T-helper 17 cell (primary cell): ENCODE measurements at places on chromosomes 6 and 20.
A peak's percentile ranks its signal among the peaks of the same experiment; 100 is the strongest.

DNA sequence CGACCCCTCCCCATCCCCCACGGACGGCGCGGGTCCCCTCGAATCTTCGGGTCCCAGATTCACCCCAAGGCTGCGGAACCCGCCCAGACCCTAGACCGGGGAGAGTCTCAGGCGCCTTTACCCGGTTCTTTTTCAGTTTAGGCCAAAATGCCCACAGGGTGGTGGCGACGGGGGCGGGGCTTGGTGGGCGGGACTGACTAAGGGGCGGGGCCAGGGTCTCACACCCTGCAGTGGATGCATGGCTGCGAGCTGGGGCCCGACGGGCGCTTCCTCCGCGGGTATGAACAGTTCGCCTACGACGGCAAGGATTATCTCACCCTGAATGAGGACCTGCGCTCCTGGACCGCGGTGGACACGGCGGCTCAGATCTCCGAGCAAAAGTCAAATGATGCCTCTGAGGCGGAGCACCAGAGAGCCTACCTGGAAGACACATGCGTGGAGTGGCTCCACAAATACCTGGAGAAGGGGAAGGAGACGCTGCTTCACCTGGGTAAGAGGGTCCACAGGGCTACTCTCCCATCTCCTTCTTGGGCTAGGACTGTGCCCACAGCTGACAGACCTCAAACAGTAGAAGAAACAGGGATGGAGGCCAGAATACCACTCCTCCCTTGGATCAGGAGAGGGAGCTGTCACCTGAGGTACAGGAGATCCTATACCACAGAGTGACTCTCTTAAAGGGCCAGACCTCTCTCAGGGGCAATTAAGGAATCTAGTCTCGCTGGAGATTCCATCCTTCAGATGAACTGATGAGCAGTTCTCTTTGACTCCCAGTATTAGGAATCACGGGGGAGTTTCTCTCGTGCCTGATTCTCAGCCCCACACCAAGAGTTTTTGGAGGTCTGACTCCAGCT is 942 bp downstream of the HLA-E start:
- H3K36me3 ChIP-seq, result peaks cover 14% of the 10 kb centered on the region
- peak; percentile 74 for DNase-seq
- no peaks in the 10 kb centered on the region for H3K27me3 ChIP-seq
- peak overlapping the region; percentile 94 for H3K27ac ChIP-seq

DNA sequence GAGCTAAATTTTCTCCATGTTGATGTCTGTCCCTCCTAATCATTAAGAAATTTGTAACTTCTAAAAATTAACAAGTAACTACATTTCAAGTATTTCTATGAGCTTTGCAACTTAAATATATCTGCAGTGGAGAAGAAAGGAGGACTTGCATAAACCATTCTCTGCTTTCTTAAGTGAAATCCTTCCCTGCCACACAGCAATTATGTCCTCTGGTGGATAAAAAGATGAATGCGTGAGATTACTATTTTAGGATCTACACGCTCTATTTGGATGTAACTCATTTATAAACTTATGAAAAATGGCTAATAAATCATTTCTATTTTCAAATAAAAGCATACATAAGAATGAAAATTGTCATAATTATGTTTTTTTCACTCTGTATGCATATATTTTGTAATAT is 338.0 kb upstream of the PTCHD4 start:
- no peaks in the 10 kb centered on the region for H3K4me1 ChIP-seq
- no peaks in the 10 kb centered on the region for H3K36me3 ChIP-seq
- H3K27ac ChIP-seq, result no peak overlapping the region
- no peak overlapping the region for H3K4me3 ChIP-seq

DNA sequence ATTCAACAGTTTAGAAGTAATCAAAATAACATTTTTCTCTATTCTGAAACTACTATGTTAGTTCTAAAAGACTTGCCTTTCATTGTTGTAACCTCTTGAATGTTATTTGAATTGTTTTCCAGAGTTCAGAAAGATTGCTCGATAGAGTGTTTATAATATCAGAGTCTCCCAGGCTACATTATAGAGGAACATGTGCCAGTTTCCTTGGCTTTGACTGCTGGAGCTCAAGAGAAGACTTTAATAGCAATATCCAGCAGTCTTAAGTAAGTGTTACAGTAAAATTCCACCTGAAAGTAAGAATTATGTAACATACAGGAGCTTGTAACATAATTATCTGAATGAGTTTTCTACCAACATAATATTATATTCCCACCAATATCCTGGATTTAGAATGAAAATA is 991.8 kb upstream of the ADGRB3 start:
- no peak overlapping the region for H3K27ac ChIP-seq
- no peaks in the 10 kb centered on the region for H3K4me1 ChIP-seq
- H3K36me3 ChIP-seq, result no peaks in the 10 kb centered on the region
- H3K4me3 ChIP-seq, result no peak overlapping the region

DNA sequence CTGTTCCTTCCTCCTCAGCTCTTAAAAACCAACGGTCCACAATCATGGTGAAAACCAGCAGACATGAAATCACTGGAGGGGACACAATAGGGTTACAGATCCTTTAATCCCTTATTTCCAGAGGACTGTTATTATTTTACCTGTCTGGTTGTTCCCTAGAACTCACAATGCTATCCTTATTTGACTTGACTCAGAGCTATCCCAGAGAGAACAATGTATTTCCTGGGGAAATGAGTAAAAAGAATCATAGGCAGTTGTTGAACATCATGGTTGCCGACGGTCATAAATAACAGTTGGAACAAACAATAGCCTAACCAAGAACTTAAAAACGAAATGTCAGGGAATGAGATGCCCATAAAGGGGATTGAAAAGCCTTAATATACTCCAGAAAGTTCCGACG is 9.3 kb downstream of the OR2H1 start:
- H3K27me3 ChIP-seq, result peaks cover 52% of the 10 kb centered on the region
- no peak overlapping the region for H3K27ac ChIP-seq
- no peak for DNase-seq

DNA sequence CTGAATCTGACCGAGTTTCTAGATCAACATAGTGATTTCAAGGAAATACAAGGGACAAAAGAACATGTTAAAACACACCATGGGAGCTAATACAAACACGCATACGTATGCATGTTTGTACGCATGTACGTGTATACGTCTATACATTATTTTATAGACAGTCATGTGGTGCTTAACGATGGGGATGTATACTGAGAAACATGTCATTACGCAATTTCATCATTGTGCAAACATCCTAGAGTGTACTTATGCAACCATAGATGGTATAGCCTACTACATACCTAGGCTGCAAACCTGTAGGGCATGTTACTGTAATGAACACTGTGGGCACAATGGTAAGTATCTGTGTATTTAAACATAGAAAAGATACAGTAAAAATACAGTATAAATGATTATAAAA is 25.0 kb upstream of the NELFCD start:
- DNase-seq, result no peak
- H3K27me3 ChIP-seq, result peaks cover 9% of the 10 kb centered on the region
- no peaks in the 10 kb centered on the region for H3K4me1 ChIP-seq

DNA sequence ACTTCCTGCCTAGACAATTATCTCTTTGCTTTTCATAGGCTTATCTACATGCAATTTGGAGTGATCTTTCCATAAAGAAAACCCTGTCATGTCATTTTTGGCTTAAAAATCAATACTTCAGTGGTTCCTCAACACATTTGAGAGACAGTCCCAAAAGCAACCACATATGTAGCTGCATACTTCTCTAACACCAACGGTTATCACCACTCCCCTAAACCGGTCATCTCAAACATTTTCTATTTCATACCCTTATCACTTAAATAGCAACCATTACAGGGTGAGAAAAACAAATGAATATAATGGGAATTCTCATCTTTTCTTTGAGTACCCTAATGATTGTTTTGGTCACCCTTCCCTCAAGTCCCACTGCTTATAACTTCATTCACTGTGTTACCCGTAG is 5.1 kb downstream of the GLO1 start:
- no peaks in the 10 kb centered on the region for H3K27me3 ChIP-seq
- DNase-seq, result no peak
- H3K36me3 ChIP-seq, result no peaks in the 10 kb centered on the region
- H3K4me1 ChIP-seq, result peaks cover 26% of the 10 kb centered on the region
- H3K4me3 ChIP-seq, result no peak overlapping the region
- no peak overlapping the region for H3K27ac ChIP-seq

GRCh38 chr20:32539817-32540675 is 45.1 kb downstream of the NOL4L start:
- H3K4me1 ChIP-seq, result peaks cover 67% of the 10 kb centered on the region
- H3K4me3 ChIP-seq, result peak overlapping the region; percentile 93
- peak overlapping the region; percentile 99 for H3K27ac ChIP-seq
- DNase-seq, result peak; percentile 36

GRCh38 chr6:15365273-15365687 is 119.4 kb downstream of the JARID2 start:
- no peak overlapping the region for H3K27ac ChIP-seq
- peak overlapping the region; percentile 60 for H3K4me3 ChIP-seq
- no peaks in the 10 kb centered on the region for H3K27me3 ChIP-seq
- no peak for DNase-seq
- H3K36me3 ChIP-seq, result no peaks in the 10 kb centered on the region

- H3K27ac ChIP-seq, result no peak overlapping the region
- no peak for DNase-seq
- H3K27me3 ChIP-seq, result no peaks in the 10 kb centered on the region
- no peak overlapping the region for H3K4me3 ChIP-seq
Observed at GRCh38 chr20:7924692-7925091, 15.6 kb downstream of the HAO1 start.

DNA sequence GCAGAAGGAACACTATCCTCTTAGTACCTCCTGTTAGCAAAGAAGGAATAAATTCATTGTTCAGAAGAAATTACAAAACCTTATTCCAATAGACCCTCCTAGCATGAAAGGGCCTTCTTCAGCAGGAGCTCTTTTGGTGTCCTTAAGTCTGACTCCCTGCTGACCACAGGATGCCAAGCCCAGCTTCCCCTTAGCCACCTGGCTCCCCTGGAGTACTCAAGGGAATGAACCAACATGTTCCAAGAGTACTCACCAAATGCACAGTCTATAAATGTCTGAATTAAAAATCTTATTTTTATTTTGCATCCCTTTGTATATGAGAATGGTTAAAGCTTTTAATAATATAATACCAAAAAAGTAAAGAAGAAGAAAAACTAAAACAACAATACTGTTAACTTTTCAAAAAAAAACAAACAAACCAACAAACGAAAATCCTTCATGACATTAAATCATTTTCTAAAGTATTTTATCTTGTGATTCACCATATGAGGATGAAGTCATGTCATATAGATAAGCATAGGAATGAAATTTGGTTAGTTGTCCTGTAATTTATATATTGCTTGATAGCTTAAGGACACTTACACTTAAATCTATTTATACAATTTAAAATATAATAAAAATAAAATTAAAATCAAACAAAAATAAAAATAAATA is 1355.1 kb downstream of the HACE1 start:
- no peak overlapping the region for H3K27ac ChIP-seq
- H3K4me1 ChIP-seq, result no peaks in the 10 kb centered on the region
- H3K4me3 ChIP-seq, result no peak overlapping the region
- no peaks in the 10 kb centered on the region for H3K36me3 ChIP-seq
- no peaks in the 10 kb centered on the region for H3K27me3 ChIP-seq

- peaks cover 61% of the 10 kb centered on the region for H3K27me3 ChIP-seq
- H3K4me1 ChIP-seq, result peaks cover 14% of the 10 kb centered on the region
- H3K27ac ChIP-seq, result no peak overlapping the region
- H3K4me3 ChIP-seq, result no peak overlapping the region
- peaks cover 2% of the 10 kb centered on the region for H3K36me3 ChIP-seq
- DNase-seq, result no peak
Observed at GRCh38 chr6:128515550-128516513, 4.6 kb downstream of the PTPRK start.

- H3K4me1 ChIP-seq, result peaks cover 2% of the 10 kb centered on the region
- peaks cover 2% of the 10 kb centered on the region for H3K36me3 ChIP-seq
- DNase-seq, result no peak
- H3K4me3 ChIP-seq, result no peak overlapping the region
- no peak overlapping the region for H3K27ac ChIP-seq
- H3K27me3 ChIP-seq, result no peaks in the 10 kb centered on the region
Observed at GRCh38 chr20:58677808-58678207, 14.8 kb upstream of the NPEPL1 start.

- H3K27ac ChIP-seq, result no peak overlapping the region
- no peak for DNase-seq
- no peak overlapping the region for H3K4me3 ChIP-seq
Observed at GRCh38 chr6:44733126-44733525, 345.6 kb downstream of the CDC5L start.

GRCh38 chr20:61308477-61308774 is 56.4 kb downstream of the CDH4 start:
- H3K36me3 ChIP-seq, result no peaks in the 10 kb centered on the region
- H3K4me3 ChIP-seq, result no peak overlapping the region
- no peaks in the 10 kb centered on the region for H3K4me1 ChIP-seq

DNA sequence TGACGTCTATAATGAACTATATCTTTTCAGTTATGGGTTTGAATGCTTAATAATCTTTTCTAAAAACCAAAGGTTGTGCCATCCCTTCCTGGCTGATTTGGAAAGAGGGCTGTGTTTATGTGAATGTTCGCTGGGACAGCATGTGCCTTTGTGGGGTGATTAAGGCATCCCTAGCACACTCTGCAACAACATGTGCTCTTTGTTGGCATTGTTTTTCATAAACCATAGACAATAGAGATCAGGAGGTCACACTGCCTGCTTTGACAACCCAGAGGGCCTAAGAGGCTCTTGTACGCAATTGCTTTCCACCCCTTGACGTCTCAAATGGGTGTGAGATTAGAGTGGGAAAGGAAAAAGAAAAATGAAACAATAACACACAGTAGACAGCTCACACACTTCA is 116.0 kb downstream of the LRRC1 start:
- H3K4me1 ChIP-seq, result no peaks in the 10 kb centered on the region
- H3K27ac ChIP-seq, result no peak overlapping the region
- H3K36me3 ChIP-seq, result peaks cover 3% of the 10 kb centered on the region
- no peak overlapping the region for H3K4me3 ChIP-seq
- no peaks in the 10 kb centered on the region for H3K27me3 ChIP-seq

GRCh38 chr20:3652676-3653596 is 10.3 kb downstream of the GFRA4 start:
- no peak overlapping the region for H3K27ac ChIP-seq
- H3K4me3 ChIP-seq, result no peak overlapping the region
- no peak for DNase-seq
- peaks cover 4% of the 10 kb centered on the region for H3K36me3 ChIP-seq
- peaks cover 10% of the 10 kb centered on the region for H3K27me3 ChIP-seq

GRCh38 chr6:169895000-169895759 is 143.8 kb downstream of the ERMARD start:
- peaks cover 4% of the 10 kb centered on the region for H3K36me3 ChIP-seq
- no peak overlapping the region for H3K27ac ChIP-seq
- no peak for DNase-seq
- no peaks in the 10 kb centered on the region for H3K4me1 ChIP-seq

- no peak overlapping the region for H3K4me3 ChIP-seq
- H3K4me1 ChIP-seq, result peaks cover 8% of the 10 kb centered on the region
- H3K36me3 ChIP-seq, result peaks cover 2% of the 10 kb centered on the region
- peaks cover 76% of the 10 kb centered on the region for H3K27me3 ChIP-seq
- DNase-seq, result no peak
Observed at GRCh38 chr6:31037682-31038081, 27.4 kb downstream of the MUC22 start.

- no peaks in the 10 kb centered on the region for H3K36me3 ChIP-seq
- no peak overlapping the region for H3K4me3 ChIP-seq
- no peak for DNase-seq
- no peaks in the 10 kb centered on the region for H3K27me3 ChIP-seq
Observed at GRCh38 chr6:74577619-74578018, 628.2 kb downstream of the COL12A1 start.
